ENCODE measurements at places on chromosomes 2 and 18.

DNA sequence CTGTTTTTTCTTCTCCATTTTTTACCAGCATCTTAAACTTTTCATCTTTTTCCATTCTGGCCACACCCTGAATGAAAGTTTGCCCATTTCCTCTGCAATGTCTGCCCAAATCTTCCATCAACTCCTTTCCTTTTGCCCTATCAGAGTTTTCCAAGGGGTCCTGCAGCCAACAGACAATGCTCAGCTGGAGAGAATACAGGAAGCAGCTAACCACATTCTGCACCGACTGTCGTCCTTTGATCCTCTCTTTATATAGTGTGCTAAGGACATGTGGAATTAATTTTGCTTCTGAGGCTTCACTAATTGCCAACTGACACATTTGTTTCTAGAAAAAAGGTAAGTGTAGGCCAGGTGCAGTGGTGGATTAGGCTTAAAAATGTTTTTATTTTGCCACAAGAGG lies 50.5 kb upstream of the DLX2 start:
- DNase-seq, result no peak

DNA sequence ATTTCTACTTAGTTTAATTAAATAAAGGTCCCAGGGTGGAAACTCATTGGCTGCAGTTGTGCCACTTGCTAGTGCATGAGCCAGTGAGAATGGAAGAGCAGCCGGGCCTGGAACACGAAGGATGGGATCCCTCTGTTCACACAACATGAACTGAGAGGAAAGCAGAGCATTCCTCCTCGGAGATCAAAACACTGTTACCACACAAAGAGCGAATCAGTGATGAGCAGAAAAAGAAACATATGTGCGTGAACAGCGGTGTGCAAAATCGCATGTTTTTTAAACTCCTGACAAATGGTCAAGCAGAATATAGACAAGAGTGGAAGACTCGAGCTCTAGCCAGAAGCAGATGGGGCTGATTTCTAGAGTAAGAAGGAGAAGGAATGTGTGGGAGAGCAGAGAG lies 28.4 kb upstream of the ANKRD44 start:
- no peak for DNase-seq

DNA sequence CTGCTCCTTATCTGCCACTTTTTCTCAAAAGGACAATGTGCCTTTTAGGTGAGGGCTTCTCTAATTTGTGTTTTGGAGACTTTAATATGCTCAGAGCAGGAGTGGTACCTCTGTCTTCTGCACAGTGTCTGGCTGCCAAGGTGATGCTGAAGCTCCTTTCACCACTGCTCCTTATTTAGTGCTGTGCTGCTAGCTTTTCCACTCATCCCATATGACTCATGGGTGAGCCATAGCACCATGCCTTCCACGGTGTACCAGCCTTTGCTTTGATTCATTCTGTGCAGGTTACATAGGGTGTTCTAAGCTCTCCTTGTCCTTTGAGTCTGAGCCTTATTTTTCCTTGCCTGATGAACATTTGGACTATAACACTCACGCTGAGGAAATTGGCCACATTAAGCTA lies 202.4 kb downstream of the ARL6IP6 start:
- no peak for DNase-seq

- DNase-seq, result peak; percentile 81
Measured at GRCh38 chr2:10072656-10073480, 7.3 kb downstream of the CYS1 start.

GRCh38 chr18:80046961-80047541 lies 12.8 kb downstream of the RBFA start:
- DNase-seq, result no peak

DNA sequence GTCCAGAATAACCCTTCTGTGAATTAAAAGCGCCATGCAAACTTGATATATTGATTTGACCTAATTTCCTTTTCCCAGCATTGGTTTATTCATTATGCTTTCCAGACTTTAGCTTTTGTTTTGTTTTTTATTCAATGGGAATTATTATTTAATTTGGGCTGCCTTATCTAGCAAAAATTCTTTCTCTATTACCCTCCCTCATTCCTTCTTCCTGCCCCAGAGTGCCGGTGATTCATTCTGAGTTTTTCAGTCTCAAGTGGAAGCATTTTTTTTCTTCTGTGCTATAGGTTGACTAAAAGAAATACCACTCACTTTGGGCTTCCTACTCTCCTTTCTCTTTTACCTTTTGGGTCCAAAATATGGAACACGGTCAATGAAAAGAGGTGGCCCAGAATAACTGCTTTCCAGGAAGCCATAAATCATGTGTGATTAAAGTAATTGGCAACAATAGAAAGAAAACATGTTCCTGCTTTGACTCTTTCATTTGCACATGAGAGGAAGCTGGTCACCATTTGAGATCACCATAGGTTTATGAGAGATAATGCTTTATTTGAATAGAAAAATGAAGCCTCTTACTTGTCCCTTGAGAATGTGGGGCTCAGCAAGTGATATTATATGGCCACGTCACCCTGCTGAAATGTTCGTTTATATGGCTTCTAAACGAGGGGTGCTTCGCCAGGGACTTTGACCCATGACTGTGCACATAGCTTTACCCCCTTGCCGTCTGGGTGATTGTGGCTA lies 422.8 kb upstream of the ZEB2 start:
- no peak for DNase-seq

- no peak for DNase-seq
Measured at GRCh38 chr2:168458139-168458538, 2.1 kb downstream of the CERS6 start.
